ENCODE measurements at places on chromosomes 4 and X. TPM values are rescaled to one million over a fixed set of nuclear protein-coding genes. Genes with fewer than 3 reads are reported as not detected.
A peak's percentile ranks its signal among the peaks of the same experiment; 100 is the strongest.

GRCh38 chr4:40721730-40722171 lies 28.0 kb upstream of the NSUN7 start:
- DNase-seq, result no peak

DNA sequence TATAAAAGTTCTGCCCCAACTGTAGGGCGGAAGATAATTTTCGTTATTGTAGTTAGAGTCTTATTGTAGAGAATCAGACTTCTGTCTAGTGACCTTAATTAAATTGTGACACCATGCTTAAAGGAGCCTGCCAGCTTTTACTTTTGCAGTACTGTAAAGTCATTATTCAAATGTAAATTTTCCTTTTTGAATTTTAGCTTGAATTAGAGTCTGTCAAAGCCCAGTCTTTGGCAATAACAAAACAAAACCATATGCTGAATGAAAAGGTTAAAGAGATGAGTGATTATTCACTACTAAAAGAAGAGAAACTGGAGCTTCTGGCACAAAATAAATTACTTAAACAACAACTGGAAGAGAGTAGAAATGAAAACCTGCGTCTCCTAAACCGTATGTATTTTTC lies 21.8 kb downstream of the OFD1 start:
- no peak for DNase-seq

DNA sequence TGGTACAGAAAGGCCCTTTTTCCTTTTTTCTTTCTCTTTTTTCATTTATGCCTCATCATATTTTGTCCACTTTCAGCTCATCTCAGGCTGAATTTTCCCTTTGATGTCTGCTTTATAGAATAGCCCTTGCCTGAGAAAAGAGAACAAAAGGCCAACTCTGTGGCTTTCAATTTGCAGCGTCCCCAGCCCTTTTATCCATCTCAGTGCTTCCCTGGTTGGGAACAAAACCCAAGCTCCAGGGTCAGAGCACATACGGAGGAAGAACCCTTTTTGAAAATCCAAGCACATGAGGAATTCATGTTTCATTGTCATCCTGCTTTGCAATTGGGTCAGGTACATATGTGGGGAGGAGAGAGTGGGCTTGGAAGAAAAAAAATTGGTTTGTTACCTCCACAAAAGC lies 47.5 kb downstream of the TMEM164 start:
- DNase-seq, result no peak

DNA sequence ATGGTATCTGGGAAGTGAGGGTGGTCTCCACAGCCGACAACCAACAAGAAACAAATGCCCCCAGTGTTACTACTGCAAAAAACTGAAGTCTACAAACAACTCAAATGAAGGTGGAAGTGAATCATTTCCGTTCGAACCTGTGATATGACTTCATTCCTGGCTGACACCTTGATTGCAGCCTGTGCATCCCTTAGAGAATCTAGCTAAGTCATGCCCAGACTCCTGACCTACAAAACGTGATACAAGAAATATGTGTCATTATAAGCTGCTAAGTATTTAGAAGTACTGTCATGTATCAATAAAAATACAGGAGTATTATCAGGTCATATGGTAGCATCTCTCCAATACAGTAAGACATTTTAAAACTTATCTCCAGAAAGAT lies 959.7 kb upstream of the LCORL start:
- no peak for DNase-seq

- peak; percentile 3 for DNase-seq
These were observed 25.7 kb downstream of the LAS1L start for GRCh38 chrX:65508851-65509250.

- DNase-seq, result no peak
These were observed 547 bp upstream of the CLGN start for GRCh38 chr4:140427919-140428471.

DNA sequence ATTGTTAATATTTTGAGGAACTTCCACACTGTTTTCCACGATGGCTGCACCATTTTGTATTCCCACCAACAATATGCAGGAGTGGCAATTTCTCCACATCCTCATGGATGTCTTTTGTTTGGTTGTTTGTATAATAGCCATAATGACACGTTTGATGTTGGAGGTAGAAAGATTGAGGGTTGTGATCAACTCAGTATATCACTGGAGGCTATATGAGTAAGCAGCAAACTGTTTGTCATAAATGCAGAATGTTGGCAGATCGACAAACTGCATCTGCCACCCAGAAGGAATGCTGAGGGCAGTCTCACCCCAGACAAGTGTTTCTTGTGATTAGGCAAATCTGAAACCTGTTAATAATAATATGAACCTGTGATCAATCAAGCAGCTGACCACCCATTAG lies 243.9 kb upstream of the WDFY3 start:
- no peak for DNase-seq

DNA sequence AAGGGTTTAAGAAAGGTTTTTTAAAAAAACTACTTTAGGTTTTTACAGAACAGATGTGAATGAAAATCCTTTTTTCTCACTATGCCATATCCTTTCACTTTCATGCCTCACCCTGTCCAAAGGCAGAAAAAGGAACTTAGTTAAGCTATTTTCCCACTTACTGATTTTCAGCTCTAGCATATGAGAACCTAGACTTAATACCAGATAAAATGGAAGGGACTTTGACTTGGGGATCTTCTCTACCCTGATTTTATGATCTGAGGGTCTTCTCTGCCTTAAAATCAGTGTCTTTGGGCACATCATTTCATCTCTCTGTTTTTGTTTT lies 42.4 kb downstream of the FNIP2 start:
- no peak for DNase-seq

DNA sequence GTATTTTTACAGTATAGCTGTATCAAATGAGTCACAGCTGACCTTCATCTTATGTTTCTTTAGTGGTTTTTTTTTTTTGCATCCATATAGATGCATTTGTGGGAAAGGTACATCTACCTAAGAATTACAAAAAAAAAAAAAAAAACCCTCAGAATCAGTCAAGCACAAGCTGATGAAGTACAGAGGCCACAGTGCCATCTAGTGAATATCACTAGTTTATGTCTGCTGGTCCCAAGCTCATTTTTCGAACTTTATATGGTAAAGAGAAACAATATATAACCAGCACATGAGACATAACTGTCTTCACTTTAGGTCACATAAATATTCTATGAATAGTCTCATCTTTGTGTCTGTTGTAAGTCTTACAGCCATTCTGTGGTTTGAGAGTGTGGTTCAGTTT lies 220.1 kb downstream of the DLG3 start:
- peak; percentile 2 for DNase-seq

GRCh38 chrX:17621566-17622270 lies 115.6 kb upstream of the SCML1 start:
- DNase-seq, result no peak

DNA sequence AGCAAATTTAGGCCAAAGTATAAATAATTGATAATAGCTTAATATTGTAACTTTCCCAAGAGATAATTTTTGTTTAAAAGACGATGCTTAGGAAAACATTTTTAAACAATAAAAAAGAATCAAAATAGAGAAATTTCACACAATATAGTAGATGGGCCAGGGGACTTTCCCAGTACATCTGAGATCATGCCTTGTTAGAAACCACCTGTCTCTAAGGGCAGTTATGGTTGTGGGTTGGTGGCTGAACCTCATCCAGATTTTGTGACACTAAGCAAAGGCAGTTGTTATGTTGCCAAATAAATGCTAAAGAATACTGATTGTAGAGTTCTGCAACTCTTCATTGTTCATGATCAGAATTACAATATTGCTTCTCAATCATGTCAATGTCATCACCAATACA lies 270.6 kb downstream of the BANK1 start:
- no peak for DNase-seq

DNA sequence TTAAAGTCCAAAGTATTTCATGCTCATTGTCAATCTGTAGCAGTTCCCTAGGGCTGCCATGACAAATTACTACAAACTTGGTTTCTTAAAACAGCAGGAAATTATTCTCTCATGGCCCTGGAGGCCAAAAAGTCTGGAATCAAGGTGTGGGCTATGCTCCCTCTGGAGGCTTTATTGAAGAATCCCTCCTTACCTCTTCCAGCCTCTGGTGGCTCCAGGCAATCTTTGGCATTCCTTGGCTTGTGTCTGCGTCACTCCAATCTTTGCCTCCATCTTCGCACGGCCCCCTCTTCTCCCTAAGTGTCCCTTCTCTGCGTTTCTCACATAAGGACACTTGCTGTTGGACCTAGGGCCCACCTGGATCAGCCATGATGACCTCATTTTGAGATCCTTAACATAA lies 170.4 kb downstream of the SMIM20 start:
- no peak for DNase-seq

DNA sequence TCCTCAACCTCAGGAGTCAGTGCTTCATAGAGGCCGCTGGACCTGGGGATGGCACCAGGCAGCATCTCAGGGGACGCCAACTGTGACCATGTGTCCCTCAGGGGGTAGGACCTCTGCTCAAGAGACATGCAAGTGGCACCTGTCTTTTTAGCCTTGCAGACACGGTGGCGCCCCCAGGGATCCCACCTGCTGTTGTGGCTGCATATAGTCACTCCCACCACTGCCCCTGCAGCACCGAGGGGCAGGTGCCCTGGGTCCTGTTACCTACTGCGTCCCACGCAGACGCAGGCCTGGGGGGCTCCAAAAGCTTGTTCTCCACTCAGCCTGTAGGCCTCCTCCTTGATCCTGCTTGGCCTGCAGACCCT lies 2.5 kb downstream of the MYL5 start:
- DNase-seq, result peak; percentile 4

DNA sequence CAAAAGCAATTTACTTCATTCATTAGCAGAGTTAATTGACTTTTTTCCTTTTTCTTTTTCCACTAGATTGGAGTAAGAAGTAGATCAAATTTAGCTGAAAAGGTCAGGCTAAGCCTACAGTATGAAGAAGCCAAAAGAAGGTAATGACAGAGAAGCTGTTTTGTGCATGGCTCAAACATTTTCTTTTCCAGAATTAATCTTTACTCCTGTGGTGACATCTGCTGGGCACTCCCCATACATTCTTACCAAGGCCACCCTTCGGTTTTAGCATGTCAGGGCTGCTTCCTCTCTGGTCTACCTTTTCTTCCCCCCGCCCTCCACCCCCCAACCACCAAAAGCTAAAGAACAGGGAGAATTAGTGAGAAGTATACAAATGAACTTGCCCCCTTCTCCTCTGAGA lies 70.2 kb downstream of the CLDN22 start:
- peak; percentile 35 for DNase-seq

DNA sequence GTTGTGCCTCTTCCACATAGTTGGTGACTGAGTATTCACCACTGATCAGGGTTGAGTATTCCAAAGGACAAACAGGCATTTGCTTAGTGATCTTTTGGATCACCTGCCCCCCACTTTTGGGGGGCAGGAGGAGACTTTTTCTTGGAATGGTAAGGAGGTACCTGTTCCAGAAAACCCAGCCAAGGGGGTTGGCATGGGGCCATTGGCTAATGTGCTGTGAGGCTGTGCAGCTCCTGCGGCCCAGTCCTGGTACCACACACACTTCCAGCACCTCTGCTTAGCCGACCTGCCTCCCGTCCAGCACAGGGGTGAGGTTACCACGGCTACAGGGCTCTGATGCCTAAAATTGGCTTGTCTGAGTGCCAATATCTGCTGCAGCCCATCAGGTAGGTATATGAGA lies 40.1 kb upstream of the MGST2 start:
- DNase-seq, result no peak

- DNase-seq, result no peak
These were observed 144.8 kb downstream of the PPA2 start for GRCh38 chr4:105329081-105329480.

DNA sequence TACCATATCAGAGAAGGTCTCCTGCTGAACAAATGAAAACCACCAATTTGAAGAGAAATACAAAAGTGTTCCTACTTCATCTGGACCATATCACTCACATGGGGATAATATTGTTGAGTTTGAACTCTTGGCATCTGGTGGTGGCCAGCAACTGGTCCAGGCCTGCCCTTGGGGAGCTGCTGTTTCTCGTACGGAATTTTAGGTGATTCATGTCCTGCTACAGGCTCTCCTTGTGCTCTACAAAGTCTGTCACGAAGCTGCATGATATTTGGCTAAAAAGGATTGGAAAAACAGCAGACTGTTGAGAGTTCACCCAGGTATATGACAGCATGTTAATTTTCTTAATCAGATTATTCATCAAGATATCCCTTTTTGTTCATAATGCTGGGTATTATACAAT lies 42.2 kb downstream of the SEC31A start:
- no peak for DNase-seq

The TRAPPC2 gene
- total RNA-seq, result 12.4 TPM

The VEGFD gene
- 0.56 TPM for total RNA-seq

GRCh38 chr4:18105030-18106011 lies 83.8 kb upstream of the LCORL start:
- no peak for DNase-seq

GRCh38 chr4:24686866-24687692 lies 102.7 kb upstream of the DHX15 start:
- no peak for DNase-seq

GRCh38 chrX:2820136-2820771 lies 8.5 kb upstream of the GYG2 start:
- no peak for DNase-seq

All from endothelial cell (in vitro differentiated cells).